ENCODE measurements at places on chromosomes 11 and 22.

- DNase-seq, result no peak
These were observed 459.0 kb downstream of the SOX6 start for GRCh38 chr11:15897211-15897960.

DNA sequence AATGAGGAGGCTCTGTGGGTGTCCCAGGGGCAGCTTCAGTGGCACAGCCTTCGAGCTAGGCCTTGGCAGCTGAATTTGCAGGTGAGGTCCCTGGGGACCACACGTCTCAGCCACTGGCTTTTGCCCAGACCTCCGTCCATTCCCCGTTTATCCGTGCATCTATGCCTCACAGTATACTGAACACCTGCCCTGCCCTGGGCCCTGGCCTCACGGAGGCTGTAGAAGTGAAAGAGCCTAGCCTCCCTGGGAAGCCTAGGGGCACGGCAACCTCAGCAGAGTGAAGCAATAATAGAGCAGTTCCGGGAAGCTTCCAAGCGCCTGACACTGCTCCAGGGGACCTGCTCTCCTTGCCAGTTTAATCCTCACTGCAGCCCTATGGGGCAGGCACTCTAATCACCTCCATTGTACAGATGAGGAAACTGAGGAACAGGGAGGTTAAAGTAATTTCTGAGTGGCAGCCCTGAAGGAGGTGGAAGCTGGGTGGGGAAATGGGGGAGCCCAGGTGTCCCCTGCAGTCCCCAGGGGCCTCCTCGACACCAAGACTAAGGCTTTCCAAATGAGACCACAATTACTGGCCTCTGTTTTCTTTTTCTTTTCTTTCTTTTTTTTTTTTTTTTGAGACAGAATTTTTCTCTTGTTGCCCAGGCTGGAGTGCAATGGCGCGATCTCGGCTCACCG, 2.7 kb upstream of the NFAM1 start:
- no peak for DNase-seq

DNA sequence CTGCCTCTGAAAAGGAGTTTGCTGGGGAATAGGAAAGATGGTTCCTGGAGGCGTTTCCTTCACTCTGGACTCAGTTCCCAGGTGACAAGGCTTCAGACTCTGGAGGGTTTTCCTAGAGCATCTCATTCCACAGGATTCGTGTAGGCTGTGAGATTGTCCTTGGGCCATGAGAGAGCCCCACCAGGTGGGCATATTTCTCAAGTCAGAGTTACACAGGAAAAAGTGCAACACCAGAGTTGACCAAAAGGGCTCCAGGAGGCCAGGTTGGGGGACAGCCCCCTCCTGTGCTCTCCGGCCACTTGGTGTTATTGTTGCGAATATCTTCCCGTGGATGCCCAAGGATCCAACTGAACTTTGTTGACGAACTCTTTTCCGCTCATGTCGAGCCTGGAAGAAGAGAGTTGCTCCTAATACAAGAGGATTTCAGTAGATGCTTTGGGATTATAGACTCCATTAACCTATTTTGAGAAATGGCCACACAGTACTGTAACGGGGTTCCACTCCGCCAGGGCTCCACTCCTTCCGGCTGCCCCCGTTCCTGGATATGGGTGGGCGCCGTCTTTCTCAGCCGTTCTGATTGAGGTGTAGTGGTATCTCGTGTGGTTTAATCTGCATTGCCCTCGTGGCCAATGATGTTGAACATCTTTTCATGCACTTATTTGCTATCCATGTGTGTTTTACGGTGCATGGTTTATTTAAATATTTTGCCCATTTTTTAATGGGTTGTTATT, 580.3 kb downstream of the BRD1 start:
- no peak for DNase-seq

DNA sequence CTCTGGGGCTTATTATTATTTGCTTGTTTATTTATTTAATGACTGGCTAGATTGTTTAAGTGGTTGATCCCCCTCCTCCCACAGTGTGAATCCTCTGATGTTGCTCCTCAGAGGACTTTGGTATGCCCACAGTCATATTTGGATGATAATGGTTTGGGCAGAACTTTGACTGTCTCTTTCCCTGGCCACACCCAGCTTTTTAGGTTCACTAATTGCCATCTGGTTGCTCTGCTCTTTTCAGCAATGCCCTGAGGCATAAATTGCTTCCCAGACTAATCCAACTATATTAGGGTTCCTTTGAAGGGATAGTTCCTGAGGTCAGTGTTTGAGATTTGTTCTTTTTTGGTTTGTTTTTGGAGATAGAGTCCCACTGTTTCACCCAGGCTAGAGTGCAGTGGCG, 99.3 kb upstream of the RRM1 start:
- DNase-seq, result no peak

DNA sequence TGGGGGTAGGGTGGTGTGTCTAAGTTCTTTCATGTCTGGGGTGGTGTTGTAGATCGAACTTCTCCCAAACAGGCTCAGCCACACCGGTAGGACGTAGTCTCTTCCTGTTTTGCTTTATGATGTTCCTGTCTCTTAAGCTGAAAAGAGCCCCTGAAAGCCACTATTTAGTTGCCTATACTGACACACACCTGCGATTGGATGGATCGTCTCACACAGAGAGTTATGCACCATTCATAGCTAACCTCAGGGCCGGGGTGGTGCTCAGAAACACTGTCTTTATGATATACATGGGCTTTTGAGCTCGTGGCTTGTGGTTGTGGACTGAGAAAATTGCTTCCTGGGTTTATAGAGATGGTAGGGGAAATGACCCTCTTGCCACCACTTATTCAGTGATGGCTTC, 137.6 kb downstream of the TEAD1 start:
- DNase-seq, result no peak

DNA sequence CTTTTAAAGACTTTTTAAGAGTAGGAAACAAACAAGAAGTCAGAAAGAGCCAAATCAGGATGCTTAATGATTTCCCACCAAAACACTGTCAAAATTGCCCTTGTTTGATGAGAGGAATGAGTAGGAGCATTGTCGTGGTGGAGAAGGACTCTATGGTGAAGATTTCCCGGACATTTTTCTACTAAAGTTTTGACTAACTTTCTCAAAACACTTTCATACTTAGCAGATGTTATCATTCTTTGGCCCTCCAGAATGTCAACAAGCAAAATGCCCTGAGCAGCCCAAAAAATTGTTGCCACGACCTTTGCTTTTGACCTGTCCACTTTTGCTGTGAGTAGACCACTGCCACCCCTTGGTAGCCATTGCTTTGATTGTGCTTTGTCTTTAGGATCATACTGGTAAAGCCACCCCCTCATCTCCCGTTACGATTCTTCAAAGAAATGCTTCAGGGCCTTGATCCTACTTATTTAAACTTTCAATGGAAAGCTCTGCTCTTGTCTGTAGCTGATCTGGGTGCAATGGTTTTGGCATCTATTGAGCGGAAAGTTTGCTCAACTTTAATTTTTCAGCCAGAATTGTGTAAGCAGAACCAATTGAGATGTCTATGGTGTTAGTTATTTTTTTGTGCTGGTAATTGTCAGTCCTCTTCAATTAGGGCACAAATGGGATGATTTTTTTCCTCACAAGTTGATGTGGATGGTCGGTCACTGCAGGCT, 67.2 kb downstream of the ADM start:
- no peak for DNase-seq

DNA sequence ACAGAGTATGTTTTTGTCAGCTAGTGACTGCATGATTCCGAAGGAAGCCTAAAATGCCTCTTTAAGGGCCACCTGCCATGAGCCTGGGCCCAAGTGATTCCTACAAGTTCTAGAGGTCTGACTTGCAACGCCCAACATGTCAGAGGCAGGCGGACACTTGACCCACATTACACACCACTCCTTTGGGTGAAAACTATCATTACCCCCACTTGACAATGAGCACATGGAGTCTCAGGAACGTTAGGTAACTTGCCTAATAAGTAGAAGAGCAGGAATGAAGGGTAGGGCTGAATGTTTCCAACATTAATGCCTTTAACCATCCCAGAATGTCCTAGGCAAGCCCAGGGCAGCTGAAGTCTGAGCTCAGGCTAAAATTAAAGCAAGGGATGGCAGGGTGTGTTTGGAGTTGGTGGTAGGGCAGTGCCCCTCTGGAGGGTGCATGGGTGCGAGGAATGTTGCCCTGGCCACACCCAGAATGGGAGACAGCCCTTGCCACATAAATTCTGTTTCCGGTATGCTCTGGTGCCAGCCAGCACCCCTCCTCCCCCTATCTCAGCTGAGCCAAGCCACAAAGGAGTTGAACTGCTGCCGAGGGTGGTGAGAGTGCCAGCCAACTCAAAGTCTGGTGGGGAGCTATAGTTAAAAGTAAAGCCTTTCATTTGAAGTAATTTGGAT, 2.5 kb downstream of the PLAAT2 start:
- peak; percentile 9 for DNase-seq

DNA sequence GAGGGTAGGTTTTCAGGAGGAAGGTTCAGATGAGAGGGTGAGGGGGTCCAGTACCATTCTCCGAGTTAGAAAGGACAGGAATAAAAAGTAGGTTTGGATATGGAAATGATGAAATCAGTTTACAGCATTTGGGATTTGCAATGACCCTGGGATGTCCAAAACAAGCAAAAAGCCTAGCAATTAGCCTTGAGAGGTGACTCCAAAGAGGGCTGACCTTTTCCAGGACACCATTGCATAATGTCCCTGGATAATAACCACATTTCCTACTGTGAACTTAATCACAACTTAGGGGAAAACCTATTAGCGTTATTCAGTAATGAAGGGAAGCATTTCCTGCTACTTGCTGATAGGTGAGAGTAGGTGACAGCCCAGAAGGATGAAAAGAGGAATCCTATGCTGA, 101.4 kb upstream of the ARHGAP42 start:
- no peak for DNase-seq

Data from activated CD4-positive, alpha-beta T cell treated with anti-CD3 and anti-CD28 coated beads for 1 hour (primary cell).